ENCODE measurements at places on chromosomes 7 and 10.

DNA sequence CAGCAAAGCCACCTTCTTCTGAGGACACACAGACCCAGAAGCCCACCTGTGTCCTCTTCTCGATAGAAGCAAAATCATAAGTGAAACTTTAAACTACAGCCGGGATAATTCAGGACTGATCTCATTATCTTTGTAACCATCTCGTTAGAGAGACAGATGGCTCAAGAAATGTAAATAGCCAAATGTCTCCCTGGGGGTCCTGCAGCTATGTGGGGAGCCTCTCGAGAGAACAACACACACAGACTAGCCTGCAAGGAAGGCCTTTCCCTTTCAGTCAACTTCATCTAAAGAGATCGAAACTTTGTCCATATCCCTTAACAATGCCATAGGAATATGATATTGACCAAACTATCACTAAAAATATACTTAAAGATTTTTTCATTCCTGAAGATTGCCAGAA, 93.5 kb downstream of the VWC2 start:
- no peak for DNase-seq

GRCh38 chr7:124449896-124450295, 315.7 kb downstream of the GPR37 start:
- no peak for DNase-seq

DNA sequence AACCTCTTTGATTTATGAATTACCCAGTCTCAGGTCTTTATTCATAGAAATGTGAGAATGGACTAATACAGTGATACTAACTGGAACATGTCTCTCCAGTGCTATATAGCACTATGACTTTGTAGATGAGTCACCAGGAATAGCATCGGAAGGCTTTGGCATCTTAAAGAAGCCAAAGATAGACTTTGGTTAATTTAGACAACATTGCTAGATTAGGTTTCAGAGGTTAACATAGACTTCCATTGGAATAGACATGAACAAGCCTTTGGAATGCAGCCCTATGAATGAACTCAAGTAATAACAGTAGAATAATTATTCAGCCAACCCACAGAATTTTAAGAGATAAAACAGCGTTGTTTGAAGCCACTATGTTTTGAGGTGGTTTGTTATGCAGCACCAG, 169.2 kb downstream of the HGF start:
- DNase-seq, result no peak

- DNase-seq, result no peak
These were observed 70.7 kb downstream of the ARHGAP22 start for GRCh38 chr10:48533951-48534720.

DNA sequence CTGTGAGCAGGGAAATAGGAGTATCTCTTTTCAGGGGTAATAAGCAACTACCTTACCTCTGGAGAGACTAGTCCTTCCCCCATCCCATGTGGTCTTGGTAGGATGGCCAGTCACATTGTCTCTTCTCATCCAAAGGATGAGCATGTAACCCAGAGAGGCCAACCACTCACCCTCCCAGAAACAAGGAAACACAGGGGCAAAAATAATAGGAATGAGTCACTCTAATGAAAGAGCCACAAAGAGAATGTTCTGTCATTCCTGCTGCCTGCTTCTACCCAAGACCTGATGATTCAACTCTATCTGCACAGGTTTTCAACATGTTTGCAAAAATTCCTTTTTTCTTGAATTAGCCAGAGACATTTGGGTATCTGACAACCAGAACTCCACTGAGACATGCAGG, 99.3 kb upstream of the NFE2L3 start:
- no peak for DNase-seq

Data from right renal cortex interstitium (tissue), 3 donors.